Stimulated activated CD4-positive, alpha-beta T cell treated with anti-CD3 and anti-CD28 coated beads, Interleukin-1b, Interleukin-23, amount 100 ng/mL, for 1 hour (primary cell): ENCODE measurements at places on chromosomes 12 and 14.

- DNase-seq: no peak
These were observed 962.4 kb downstream of the BCL11B start for GRCh38 chr14:98309591-98309990.

DNA sequence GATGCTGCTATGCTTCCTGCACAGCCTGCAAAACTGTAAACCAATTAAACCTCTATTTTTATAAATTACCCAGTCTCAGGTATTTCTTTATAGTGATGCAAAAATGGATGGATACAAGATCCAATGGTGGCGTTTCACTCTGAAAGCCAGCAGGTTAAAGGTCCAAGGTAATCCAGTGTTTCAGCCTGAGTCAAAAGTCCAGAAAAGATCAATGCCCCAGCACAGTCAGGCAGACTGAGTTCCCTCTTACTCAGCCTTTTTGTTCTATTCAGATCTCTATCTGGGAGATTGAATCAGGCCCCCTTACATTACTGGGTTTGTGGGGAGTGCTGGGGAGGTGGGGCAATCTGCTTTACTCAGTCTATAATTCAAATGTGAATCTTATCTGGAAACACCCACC is 464.5 kb downstream of the GXYLT1 start:
- no peak for DNase-seq

GRCh38 chr12:51915003-51915625 is 7.8 kb downstream of the ACVRL1 start:
- DNase-seq: no peak

DNA sequence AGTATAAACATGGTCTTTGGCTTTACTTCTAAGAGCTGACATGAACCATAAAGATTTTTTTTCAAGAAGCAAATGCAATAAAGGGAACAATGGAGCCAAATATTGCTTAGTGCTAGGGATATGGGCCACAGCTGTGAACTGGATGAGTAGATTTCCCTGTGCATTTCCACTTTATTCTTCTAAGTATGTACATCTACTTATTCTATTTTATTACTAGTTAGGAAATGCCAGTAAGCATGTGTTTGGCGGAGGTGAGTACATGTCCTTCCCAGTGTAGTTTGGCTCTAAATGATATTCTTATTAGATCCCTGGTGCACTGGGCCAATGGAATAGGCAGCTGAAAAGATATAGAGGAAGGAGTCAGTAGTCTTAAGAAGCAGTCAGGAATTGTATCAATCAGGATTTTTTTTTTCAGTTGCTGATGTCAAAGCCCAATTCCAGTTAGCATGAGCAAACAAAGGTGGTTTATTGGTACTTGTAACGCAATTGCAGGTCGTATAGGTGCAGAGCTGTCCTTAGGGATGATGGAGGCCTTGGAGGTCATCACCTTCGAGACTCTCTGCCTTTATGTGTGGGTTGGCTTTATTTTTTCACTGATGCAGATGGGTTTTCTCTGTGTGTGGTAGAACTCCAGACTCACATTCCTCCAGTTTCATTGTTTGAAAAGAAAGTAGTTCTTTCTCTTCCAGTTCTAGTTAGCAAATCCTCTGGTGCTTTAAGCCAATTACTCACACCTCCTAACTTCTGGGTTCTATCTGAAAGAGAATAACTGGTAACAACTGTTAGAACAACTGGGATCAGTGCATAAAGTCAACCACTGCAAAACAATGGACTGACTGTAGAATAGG is 139.0 kb upstream of the LRIG3 start:
- no peak for DNase-seq

- DNase-seq: no peak
These were observed 44.3 kb upstream of the BDKRB2 start for GRCh38 chr14:96160076-96160912.

GRCh38 chr12:104785886-104786285 is 172.2 kb downstream of the SLC41A2 start:
- no peak for DNase-seq

GRCh38 chr12:132344601-132345000 is 15.2 kb upstream of the GALNT9 start:
- no peak for DNase-seq

- peak; percentile 3 for DNase-seq
These were observed 494 bp downstream of the TMTC3 start for GRCh38 chr12:88142610-88142991.

GRCh38 chr12:40632933-40633332 is 59.3 kb upstream of the CNTN1 start:
- DNase-seq: no peak

DNA sequence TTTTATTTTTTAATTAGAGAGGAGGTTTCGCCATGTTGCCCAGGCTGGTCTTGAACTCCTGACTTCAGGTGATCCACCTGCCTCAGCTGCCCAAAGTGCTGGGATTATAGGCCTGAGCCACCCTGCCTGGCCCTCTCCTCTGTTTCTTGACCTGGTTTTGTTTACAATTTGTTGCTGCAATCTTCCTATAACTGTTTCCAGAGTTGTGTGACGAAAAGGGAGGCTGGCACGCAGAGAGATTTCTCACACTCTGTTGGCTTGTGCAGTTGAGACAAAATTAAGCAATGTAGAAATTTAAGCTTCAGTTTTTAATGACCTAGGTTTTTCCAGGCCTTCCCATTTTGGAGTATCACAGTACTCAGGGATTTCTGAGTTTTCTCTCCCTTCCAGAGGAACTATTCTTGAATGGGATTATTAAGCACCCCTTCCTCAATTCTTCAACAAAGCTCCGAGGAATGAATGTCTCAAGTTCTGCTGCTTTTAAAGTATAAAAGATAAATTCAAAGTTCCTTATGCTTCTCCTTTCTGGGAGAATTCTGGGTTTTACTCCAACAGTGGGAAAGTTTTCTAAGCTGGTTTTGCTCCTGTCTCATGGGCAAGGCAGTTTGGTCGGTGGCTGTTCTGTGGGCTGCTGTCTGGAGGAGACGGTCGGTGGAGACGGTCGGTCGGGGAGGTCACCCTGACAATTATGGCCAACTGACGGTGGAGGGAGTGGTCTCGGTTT is 20.4 kb upstream of the FOS start:
- no peak for DNase-seq

DNA sequence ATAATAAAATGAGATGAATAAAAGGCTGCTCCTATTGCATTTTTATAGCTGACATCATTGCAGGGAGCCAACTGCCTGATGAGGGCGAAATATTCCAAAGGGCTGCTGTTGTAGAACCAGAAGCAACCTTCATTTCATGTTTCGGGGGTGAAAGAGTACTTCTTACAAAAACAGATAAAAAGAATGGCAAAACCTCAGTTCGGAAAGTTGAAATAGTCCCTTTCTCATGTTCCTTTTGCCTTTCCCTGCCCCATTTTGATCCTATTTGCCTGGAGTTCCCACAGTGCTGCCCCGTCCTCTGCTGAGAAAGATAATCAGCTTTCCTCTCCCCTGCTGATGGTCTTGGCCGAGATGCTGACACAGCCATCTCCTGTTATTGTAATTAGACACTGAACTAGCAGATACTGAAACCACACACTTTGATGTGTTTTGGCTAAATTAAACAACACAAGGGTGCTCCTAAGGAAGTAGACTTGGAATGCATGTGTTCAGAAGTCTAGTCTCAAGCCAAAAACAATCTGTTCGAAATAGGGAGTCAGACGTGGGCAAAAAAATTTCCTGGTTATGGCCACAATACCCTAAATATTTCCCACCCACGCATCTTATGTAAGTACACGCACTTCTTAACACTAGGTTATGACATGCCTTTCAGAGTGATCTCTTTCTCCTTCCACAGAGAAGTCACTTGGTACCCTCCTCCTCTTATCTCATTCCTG is 117.2 kb downstream of the PPM1H start:
- no peak for DNase-seq

- DNase-seq: no peak
These were observed 104.7 kb upstream of the SLC35F4 start for GRCh38 chr14:57970594-57970993.

GRCh38 chr12:90940872-90941499 is 14.0 kb downstream of the CCER1 start:
- no peak for DNase-seq

GRCh38 chr12:3759878-3760277 is 7.0 kb upstream of the CRACR2A start:
- DNase-seq: no peak

GRCh38 chr12:50618864-50619609 is 114.3 kb downstream of the DIP2B start:
- no peak for DNase-seq

GRCh38 chr12:66296176-66296683 is 6.1 kb upstream of the HELB start:
- DNase-seq: no peak

- no peak for DNase-seq
These were observed 223.3 kb downstream of the RGS6 start for GRCh38 chr14:72155379-72155993.

GRCh38 chr12:123436017-123436964 is at the start of gene RILPL2:
TSS of gene RILPL2 (minus strand) at chr12:123436684. CDS start at chr12:123436420, 264 bp downstream.
- DNase-seq: peak; percentile 90

GRCh38 chr12:5369298-5369697 is 62.6 kb upstream of the NTF3 start:
- no peak for DNase-seq

DNA sequence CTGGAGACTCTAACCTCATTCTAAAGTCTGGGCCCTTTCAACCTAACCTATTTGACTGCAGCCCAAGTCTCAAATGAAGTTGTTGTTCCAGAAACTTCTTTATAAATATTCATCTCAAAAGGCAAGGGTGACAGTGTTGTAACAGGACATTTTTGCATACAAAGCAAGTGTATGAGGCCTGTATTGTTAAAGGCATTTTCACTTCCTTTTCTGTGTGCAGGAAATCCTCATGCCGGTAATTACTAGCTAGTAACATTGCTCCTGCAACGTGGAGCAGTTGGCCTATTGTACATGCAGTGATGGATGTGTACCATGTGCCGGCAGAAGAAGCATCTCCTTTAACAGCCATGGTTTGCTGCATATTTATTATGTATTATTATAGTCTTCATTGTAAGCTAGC is 156.5 kb upstream of the RMST start:
- DNase-seq: no peak

GRCh38 chr14:103653805-103654204 is 24.8 kb downstream of the KLC1 start:
- no peak for DNase-seq

DNA sequence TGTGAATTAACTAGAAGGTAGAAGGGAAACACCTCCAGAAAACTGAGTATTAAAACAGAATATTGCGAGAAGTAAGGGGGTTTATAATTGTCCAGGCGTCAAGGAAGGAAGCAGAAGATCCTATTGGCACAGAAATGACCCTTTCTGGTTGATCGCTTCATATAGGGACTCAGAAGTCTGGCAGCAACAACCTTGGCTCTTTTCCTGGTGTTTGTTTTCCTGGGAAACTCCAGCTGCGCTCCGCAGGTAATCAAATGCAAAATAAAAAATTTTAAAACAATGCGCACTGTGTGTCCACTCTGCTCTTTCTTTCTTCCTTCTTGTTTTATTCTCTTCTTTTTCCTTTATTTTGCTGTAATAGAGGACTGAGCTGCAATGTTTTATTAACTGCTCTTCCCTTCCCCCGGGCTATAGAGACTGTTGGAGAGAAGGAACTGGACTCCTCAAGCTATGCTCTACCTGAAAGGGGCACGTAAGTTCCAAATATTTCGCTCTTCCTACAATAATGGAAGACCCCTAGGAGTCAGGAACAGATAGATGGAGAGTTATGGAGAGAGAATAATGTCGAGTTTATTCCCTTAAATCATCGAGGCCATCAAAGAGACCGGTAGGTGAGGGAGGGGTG is 737 bp downstream of the SPX start:
- DNase-seq: no peak

- no peak for DNase-seq
These were observed 127.8 kb downstream of the ANO2 start for GRCh38 chr12:5817246-5817645.

DNA sequence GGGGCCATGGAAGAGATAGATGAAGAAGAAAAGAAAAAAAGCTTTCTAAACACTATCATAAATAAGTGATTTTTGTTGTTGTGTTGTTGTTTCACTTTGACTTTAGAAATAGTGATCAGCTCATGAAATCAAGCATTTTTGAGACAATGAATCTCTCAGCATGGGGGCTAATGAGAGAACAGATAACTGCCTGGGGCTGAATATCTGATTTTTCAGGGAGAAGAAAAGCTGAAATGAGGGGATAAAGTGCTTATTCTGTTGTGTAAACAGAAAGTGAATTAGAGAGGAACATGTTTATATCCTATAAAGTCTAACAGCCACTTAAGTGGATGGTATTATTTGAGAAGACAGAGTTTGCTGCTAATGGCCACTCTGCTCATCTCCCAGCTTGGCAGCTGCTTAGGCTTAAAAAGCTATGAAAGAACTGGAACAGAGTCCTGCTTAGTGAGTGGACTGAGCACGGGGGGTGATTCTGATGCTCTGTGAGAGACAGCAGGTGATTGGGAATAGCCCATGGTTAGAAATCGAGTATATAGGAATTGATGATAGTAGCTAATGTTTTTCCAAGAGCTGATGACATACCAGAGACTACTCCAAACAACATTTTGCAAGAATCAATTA is 646.1 kb upstream of the TMEM132C start:
- DNase-seq: no peak

GRCh38 chr12:127742231-127742630 is 524.7 kb upstream of the TMEM132C start:
- DNase-seq: no peak

GRCh38 chr14:81303258-81303935 is 82.6 kb upstream of the GTF2A1 start:
- no peak for DNase-seq

DNA sequence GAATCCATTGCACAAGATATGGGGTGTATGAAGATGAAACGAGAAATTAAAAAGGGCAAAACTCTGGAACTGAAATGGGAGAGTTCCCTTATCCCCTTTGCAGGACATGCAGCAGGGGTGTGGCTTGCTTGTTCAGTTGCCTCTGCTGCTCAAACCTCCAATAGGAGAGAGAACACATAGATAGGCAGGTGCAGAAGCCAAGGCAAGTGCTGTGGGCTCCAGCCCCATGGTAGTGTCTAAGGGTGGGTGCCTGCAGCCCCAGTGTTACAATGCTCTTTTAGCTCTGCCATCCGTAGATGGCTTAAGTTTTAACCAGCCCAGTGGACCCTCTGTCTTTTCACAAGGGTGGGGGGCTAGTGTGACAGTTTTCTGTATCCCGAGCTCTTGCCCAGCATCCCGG is 69.7 kb downstream of the CMAS start:
- DNase-seq: no peak

- DNase-seq: no peak
These were observed 612.7 kb upstream of the ATP2B1 start for GRCh38 chr12:90321369-90321768.

- DNase-seq: no peak
These were observed 13.4 kb upstream of the ALDH2 start for GRCh38 chr12:111753144-111753881.

GRCh38 chr14:94045563-94046345 is 19.6 kb downstream of the OTUB2 start:
- DNase-seq: no peak

DNA sequence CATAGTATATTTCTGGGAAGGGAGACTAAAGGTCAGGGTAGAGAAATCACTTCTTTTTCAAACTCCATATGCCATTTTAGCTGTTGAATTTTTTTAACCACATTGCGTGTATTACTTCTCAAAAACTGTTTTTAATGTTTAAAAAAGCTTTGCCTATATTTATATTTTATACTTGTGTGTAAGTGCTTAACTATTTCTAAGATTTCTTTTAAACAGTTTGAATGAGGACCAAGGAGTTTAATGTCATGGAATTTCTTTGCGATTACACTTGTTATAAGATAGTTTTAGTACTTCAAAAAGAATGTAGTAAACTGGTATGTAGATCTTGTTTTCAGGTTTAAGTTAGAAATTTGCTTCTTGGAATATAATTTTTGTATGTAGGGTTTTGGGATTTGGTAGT is 7.2 kb downstream of the SPATA7 start:
- no peak for DNase-seq
